CD14-positive monocyte (primary cell): ENCODE measurements at places on chromosomes 1 and 21.

GRCh38 chr1:83673312-83673711 lies 325.6 kb downstream of the TTLL7 start:
- DNase-seq = no peak

- DNase-seq = no peak
Observed at GRCh38 chr1:22319608-22320007, 132.0 kb upstream of the ZBTB40 start.

GRCh38 chr1:218481116-218481775 lies 136.1 kb downstream of the TGFB2 start:
- no peak for DNase-seq

- DNase-seq = peak; percentile 22
Observed at GRCh38 chr1:151763990-151764389, 694 bp upstream of the MRPL9 start.

DNA sequence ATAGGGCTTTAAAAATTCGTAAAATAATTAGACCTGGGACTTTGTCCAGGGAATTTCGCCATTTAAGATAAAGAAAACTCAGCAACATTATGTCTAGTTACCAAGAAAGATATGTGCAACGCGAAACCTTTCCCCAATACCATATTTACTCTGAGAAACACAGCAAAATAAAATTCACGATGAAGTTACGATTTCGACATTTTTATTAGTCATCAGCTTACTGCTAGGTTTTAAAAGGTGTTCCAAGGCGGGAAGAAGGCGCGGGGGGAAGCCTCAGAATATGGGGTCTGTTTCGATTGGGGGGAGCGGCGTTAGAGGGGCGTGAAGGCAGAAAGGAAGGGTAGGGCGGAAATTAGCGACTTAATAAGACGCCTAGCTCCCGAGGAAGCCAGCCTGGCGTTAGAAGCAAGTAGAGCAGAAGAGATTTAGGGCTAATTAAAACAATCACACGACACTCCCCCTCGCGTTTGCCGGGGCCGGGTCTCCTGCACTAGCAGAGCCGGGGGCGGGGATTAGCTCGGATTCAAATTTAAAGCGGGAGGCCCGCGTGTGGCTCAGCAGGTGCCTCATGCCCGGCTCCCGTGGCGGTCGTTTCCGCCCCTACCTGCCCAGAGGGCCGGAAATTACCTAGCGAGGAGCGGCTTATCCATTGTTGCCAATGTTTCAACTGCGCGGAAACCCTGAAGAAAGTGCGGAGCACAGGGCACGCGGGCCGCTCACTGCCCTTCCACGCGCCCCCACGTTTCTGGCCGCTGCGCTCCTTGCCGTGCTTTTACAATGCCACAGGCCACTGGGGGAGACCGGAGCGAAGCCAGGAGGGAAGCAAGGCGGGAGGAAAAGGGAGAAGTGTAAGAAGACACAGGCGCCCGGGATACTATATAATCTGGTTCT lies 795 bp upstream of the POU2F1 start:
- DNase-seq = peak; percentile 64

DNA sequence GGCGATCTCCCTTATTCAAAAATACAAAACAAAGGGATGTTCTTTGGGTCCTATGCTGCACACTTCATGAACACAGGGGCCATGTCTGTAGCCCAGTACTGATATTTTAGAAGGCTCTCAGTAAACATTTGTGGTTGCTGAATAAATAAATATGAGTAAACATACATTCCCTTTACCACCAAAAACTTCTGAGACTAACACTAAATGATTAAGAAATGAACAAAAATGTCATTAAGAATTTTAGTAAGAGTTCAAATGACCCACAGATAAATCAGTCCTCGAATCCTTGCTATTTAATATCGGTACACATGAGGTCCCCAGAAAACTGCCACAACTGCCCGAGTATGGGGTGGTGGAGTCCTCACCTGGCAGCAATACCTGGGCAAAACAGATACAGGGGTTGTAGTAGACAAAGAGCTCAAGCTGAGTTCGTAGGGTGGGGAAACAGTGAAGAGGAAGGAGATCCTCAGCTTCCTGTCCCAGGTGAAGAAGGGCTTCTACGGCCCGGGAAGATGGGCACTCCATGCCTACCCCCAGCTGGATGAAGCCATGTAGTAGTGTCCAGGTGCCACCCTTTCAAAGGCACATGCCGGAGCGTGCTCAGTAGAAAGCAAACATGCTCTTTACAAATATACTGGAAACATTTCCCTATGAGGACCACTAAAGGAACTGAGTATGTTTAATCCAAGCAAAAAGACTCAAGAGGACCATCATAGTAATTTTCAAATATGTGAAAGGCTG lies 72.6 kb upstream of the ARHGAP29 start:
- DNase-seq = no peak

GRCh38 chr1:6353955-6354658 lies 39.5 kb downstream of the ACOT7 start:
- DNase-seq = no peak

DNA sequence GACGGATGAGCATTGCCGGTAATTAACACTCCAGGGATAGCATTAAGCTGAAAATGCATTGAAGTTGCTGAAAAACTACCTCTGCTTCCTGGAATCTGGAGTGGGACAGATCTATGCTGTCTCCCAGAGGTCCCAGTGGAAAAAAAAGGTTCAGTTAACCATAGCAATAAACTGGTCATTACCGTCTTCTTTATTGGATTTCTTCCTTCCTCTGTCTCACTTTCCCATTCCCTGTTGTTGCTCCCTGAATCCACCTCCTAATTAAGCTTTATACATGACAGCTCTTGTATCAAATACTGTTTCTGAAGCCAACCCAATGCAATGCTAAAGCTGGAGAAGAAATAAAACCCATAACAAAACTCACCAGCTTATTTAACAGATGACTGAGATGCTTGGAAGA lies 1805.9 kb downstream of the NCAM2 start:
- DNase-seq = no peak

- peak; percentile 7 for DNase-seq
Observed at GRCh38 chr1:157438146-157438545, 114.2 kb downstream of the FCRL5 start.

DNA sequence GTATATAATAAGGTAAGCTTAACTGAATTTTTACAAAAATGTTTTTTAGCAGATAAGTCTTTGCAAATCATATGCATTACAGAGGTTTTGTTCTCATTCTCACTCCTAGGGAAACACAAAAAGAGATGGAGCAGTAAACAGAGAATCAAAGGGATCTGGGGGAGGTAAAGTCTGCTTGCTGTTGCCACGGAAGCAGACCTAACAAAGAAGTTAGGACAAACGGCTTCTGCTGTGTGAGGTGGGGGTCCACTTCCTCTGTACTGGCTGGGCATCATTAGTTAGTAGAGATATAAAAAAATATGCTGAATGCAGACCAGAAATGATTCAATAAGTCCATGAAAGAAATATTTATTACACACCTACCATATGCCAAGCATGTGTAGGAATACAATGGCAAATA lies 34.2 kb downstream of the GJA5 start:
- no peak for DNase-seq

DNA sequence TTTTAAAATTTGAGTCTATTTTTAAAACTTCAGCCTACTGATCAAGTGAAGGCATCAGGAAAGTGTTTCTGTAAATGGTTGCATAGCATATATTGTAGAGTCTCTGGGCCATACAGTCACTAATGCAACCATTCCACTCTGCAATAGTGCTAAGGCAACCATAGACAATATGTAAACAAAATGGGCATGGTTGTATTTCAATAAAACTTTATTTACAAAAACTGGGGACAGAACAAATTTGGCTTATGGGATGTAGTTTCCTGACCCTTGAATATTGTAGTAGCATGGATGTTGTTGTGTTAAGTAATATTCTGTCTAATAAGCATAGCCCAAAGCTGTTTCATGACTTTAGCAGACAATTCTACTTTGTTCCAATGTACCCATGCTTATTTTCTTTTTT lies 117.7 kb downstream of the GRIK1 start:
- no peak for DNase-seq

- peak; percentile 10 for DNase-seq
Observed at GRCh38 chr1:19800076-19800804, 524 bp upstream of the TMCO4 start.

- DNase-seq = peak; percentile 57
Observed at GRCh38 chr21:26546446-26547097, 26.5 kb downstream of the CYYR1 start.

DNA sequence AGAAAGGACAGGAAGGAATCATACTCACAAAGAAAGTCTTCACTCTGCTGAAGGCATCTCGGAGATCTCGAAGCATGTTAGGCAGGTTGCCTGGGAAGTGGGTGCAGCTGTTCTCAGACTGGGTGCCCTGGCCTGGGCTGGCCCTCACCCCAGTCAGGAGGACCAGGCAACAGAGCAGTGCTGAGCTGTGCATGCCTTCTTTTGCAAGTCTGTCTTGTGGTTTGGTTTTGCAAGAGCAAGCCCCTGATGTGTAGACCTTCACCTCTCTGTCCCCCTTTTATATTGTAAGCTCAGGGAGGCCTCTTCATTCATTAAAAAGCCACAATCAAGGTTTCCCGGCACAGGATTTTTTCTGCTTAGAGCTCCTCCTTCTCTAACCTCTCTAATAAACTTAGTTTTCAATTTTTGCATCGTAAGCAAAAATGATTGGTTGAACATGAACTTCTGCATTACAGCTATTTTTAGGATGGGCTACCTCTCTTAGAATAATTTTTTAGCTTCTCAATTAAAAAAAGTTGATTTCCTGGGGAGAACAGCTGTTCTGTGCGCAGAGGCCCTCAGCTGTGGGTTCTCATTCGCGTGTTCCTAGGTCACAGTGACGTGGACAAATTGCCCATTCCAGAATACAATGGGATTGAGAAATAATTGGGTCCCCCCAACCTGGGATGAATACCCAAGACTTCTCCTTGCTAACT lies at the start of gene IL10:
Gene IL10, minus strand, starts transcription at position 252 of the 695 bp plus-strand sequence. Its CDS starts 59 bp downstream, at position 193.
- DNase-seq = no peak

- no peak for DNase-seq
Observed at GRCh38 chr1:168408884-168409283, 128.2 kb downstream of the TBX19 start.

DNA sequence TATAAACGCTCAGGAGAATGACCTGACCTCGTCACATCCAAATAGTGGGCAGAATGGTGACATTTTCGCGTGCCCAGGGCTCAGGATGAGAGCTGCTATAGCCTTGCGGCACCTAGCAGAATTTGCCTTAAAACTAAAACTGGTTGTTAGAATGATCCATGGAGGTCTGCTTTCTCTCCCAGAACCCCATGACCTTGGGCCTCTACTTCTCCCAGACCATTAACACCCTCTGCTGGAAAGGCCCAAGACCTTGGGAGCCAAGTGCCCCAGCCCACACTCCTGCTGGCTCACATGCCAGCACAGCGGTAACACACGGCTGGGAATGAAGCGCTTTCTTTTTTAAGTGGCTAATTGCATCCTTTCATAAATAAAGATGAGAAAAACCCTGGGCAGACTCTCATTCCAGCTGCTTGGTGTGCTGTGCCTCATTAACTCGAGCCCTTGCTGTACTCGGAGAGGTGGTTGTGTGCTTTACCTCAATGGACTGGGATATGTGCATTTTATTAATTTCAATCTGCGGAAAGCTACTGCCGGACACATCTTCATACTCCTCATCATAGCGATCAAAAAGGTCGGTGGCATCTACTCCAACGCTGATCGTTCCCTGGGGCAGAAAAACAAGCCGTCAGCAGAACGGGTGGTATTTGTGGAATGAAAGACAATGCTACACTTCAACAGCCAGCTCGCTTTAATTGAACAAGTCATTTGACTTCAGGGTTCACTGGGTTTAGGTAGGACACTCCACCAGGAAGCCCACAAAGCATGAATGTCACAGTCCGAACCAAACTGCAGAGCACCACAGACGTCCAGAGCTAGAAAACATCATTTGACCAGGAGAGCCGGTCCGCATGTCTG lies 29.0 kb downstream of the THAP3 start:
- DNase-seq = no peak

GRCh38 chr1:44693159-44693558 lies 18.6 kb downstream of the ARMH1 start:
- DNase-seq = no peak

- DNase-seq = no peak
Observed at GRCh38 chr1:82042306-82043060, 241.7 kb downstream of the ADGRL2 start.

DNA sequence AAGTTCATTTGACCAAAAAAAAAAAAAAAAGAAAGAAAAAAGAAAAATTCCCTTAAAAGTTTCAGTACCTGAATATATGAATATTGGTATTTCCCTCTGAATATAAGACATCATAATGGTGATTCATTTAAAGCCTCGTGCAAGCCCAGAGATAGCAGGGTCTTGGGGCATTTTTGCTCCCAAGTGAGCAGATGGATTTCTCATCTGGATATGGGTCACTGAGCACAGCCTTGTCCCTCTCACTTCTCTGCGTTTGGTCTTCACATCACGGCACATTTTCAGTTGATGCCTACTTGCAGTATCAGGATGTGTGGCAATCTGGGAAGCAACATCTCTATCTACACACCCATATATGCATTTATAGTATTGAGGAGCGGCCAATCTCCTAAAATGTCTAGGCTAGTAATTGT lies 12.7 kb downstream of the CD58 start:
- peak; percentile 44 for DNase-seq

DNA sequence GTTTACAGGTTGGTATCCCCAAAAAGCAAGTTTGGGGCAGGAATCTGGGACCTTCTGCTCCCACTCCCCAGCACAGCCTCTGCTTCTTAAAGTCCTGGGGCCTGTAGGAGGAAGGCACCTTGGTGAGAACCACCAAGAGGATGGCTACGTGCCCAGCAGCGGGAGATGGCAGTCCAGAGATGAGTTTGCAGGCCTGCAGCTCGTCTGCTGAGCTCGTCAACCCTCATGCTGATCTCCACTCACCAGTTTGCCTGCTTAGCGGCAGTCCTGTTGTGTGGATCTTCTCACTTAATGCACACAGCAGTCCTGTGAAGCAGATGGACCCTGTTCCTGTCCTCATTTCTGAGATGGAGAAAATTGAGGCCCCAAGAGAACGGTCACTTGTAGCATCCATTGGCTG lies 160.5 kb downstream of the DYRK1A start:
- no peak for DNase-seq

- no peak for DNase-seq
Observed at GRCh38 chr1:4571263-4571662, 83.1 kb upstream of the AJAP1 start.

DNA sequence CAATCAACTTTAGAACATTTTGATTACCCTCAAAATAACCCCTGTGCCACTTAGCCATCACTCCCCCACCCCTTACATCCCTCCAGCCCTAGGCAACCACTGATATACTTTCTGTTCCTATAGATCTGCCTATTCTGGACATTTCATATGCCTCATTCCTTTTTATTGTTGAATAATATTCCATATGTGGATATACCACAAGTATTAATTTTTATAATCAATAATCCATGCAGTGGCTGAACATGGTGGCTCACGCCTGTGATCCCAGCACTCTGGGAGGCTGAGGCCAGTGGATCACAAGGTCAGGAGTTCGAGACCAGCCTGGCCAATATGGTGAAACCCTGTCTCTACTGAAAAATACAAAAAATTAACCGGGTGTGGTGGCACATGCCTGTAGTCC lies 20.1 kb upstream of the MED18 start:
- no peak for DNase-seq
